Spleen (tissue), 13 donors: ENCODE measurements at places on chromosomes 7 and 10. TPM values are rescaled to one million over a fixed set of nuclear protein-coding genes. Genes with fewer than 3 reads are reported as not detected.

The MET gene
- total RNA-seq = 10.6 TPM

The LBX1 gene
- not detected for total RNA-seq

DNA sequence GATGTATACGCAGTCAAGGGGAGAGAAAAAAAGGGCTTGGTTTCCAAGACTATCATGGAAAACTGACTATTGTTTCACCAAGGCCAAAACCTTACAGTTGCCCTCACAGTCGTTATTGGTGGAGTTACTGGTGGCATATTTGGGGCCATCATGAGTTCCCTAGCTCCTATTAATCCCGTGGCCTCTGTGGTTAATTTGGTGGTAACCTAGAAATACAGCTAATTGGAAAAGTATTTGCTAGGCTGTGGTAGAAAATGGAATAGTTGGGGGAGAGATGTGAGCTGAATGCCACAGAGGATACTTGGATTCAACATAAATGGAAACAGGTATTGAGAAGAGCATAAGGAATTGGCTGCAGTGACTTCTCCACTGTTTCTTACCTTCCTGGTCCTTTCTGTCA lies 450.7 kb downstream of the KCNMA1 start:
- DNase-seq = no peak
- no peak overlapping the region for H3K4me3 ChIP-seq
- no peaks in the 10 kb centered on the region for H3K27me3 ChIP-seq

DNA sequence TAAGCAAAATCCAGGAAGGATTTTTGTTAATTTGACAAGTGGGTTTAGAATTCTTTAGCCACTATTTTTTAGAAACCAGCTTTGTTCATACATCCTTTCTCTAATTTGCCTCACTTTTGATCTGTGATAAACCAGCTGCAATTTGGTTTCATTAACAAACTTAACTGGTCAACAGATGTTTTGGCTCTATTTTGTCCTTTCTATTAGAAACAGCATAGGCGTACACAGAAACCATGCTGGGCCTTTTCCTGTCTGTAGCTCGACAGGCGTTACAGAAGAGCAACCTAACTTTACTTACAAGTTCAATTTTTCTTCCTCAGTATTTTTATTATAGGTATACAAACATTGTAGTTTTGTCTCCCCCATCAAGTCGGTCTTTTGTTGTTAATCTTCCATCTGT lies 28.2 kb downstream of the KAT6B start:
- DNase-seq = no peak
- H3K36me3 ChIP-seq = no peaks in the 10 kb centered on the region
- peaks cover 59% of the 10 kb centered on the region for H3K4me1 ChIP-seq
- no peaks in the 10 kb centered on the region for H3K27me3 ChIP-seq
- H3K4me3 ChIP-seq = no peak overlapping the region
